ENCODE measurements at places on chromosomes 7 and 10.

- no peak for DNase-seq
These were observed 75.5 kb upstream of the CAPZA2 start for GRCh38 chr7:116786791-116787443.

GRCh38 chr7:148962440-148962822 lies 65.9 kb downstream of the PDIA4 start:
- no peak for DNase-seq

- DNase-seq: no peak
These were observed 95.3 kb upstream of the AOAH start for GRCh38 chr7:36819639-36820038.

DNA sequence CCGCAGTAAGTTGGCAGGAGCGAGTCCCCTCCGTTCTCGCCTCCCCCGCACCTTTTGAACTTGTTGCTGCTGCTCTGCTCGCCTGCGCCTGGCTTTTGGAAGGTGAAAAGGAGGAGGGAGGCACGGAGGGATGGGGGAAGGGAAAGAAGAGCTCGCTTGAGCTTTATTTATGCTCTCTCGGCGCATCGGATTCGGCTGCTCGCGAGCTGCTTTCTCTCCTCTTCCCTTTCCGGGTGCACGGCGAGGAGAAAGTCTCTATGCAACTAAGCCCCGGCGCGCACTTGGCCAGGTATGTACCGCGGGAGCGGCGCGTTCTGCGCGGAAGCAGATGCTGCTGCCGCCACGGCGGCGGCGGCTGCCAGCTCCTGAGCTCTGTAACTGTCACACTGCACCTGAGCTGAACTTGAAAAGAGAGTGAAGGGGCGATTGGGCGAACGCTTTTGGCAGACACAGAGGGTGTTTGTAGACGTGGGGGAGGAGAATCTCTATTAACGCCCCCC lies 551 bp downstream of the KCND2 start:
- no peak for DNase-seq

GRCh38 chr10:32446536-32447406 lies 831 bp downstream of the CCDC7 start:
- DNase-seq: no peak

DNA sequence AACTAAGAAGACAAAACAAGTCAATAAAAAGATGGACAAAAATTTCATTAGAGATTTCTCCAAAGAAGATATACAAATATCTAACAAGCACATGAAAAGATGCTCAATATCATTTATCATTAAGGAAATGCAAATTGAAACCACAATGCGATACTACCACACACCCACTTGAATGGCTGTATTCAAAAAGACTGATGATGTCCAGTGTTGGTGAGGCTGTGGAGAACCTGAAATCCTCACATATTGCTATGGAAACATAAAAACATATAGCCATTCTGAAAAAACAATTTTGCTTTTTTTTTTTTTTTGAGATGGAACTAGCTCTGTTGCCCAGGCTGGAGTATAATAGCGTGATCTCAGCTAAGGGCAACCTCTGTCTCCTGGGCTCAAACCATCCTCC lies 124.1 kb upstream of the LAMB4 start:
- DNase-seq: no peak

DNA sequence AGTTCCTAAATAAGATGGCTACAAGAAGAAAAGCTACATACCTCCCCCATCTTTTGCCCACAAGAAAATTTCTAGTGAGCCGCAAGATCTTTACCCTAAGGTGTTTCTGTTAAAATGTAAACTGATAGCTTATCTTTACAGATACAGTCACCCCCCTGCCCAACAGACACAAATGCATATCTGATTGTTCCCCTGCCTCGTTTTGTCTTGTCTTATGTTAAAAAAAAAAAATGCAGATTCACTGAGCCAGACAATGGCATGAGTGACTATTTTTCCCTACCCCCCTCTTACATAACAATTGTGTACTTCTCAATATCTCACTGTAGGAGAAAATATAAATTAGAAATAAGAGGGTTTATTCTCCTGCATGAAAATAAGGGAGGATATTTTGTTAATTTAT lies 8.5 kb downstream of the ZNF138 start:
- no peak for DNase-seq

DNA sequence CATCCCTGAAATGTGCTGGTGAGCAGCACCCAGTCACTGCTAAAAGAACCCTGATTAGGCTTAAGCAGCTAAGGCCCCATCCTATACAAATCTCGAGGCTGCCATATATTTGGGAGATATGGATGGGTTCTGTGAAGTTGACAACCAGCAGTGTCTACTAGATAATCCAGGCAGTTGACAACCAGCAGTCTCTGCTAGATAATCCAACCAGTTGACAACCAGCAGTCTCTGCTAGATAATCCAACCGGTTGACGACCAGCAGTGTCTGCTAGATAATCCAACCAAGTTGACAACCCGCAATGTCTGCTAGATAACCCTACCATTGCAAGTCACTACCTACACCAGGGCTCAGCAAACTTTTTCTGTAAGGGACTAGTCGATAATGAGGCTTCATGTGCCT lies 58.3 kb upstream of the KDM7A start:
- DNase-seq: no peak

DNA sequence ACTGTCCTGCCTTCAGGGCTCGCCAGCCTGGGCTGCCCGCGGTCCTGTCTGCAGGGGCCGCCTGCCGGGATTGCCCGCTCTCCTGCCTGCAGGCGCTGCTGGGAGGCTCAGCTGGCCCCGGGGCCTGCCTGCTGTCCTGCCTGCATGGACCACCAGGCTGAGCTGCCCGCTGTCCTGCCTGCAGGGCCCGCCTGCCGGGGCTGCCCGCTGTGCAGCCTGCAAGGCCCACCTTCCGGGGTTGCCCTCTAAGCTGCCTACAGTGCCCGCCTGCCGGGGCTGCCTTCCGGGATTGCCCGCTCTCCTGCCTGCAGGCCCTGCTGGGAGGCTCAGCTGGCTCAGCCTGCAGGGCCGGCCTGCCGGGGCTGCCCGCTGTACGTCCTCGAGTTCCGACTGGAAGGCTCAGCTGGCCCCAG lies 164.4 kb downstream of the GLRX3 start:
- peak; percentile 33 for DNase-seq

GRCh38 chr7:70667406-70667805 lies 464.5 kb upstream of the GALNT17 start:
- DNase-seq: no peak

- no peak for DNase-seq
These were observed 49.9 kb downstream of the COA1 start for GRCh38 chr7:43679210-43680068.

DNA sequence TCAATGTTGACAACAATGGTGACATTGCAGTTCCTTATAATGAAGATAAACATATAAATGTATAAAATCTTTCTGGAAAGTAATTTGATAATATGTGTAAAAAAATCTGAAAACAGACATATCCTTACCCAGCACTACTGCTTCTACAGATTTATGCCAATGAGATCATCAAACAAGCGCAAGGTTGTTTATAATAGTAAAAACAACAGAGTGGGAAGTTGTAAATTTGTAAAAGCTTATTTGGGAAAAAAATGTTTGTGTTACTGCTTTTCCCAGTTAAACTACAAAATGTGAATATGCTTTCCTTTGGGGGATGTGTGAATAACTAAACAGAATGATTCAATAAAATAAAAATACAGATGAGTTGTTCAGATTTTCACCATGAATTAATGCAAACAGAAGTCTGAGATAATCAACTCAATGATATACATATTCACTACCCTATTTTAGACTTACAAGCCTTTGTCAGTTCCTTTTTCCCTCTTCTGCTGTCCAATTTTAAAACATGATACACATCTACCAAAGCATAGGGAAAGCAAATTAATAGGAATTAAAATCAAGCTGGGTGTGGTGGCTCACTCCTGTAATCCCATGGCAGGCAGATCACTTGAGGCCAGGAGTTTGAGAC lies 82.1 kb downstream of the USP6NL start:
- no peak for DNase-seq

GRCh38 chr10:72335394-72336258 lies 19.1 kb downstream of the DNAJB12 start:
- no peak for DNase-seq

DNA sequence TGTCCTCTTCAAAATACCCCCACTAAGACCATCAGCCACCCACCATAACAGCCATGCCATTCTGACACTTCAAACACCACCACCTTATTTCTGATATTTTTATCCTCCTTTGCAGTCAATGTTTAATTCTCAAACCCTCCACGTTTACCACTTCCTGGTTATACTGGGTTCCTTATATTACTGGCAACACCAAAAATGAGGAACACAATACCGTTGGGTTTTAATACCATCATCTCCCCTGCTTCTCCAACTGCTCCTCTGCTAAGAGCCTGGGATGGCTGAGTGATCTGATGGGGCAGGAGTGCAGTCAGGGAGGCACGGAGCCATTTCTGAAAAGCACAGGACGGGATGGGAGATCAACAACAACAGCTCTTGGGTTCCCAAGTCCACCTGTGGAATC lies 140.5 kb downstream of the CHCHD3 start:
- no peak for DNase-seq

GRCh38 chr7:129748356-129749109 lies 137.0 kb downstream of the NRF1 start:
- no peak for DNase-seq

DNA sequence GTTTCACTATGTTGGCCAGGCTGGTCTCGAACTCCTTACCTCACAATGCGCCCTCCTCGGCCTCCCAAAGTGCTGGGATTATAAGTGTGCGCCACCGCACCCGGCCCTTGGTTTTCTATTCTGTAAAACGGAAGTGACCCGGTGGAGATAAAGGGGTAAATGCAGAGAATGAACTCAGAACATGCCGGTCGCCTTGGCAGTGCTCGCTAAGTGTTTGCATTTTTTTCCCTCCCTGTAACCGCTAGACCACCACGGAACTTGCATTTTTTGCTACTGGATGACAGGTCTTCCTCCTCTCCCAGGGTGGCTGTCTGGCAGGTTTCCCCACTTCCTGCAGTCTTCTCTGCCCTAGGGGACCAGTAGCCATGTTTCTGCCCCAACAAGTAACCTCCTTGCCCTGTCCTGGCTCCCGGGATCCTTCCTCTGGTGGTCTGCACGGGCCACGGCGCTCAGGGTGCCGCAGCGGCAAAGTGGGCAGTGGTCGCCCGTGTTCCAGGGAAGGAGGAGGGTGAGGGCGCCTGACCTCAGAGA lies 18.8 kb upstream of the GNA12 start:
- DNase-seq: no peak

DNA sequence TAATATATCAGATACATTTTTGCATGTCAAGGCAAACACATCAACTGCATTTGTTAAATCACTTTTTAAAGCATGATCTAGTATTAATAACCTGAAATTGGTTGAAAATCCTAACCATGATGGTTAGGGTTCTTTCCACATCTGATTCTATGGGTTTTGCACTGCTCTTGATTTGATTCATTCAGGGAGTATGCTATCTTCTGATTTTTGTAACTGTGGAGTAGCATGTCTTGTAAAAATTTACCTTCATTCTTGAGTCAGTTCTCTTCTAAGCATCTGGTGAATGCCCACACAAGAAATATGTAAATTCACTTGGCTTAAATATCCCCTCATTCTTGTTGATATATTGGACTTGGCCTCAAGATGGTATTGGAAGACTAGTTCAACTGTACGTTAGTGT lies 178.7 kb downstream of the KLF6 start:
- no peak for DNase-seq

DNA sequence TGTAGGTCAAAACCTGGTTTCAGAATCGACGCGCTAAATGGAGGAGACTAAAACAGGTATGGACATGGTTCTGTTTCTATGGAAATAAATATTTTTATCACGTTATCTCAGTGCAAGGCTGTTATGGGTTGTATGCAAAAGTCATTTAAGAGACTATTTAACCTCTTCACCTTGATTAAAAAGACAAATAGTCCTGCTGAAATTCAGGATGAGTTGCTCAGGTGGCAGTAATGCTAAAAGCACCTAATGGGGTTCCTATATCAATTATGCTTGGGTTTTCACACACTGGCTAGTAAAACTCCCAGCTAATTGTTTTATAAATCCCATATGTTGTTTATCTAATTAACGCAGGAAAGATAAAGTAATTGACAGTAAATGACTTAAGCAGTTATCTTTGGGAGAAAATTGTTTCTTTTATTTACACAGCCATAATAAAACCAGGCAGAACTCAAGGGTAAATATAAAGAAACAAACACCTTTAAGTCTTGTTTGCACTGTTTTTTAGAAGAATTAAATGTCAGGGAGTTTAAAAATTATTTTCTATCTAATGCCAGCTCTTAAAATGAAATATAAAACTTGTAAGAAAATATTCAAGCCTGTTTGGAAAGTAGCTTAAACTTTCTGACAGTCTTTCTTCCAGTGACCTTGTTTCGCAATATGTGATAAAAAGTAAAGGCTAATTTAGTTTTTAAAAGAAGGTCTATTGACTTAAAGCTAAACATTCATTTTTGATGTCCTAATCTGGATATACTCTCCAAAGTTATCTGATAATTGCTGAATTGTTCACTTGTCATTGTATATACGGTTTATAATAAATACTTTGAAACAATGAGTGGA lies 3.2 kb downstream of the HHEX start:
- DNase-seq: no peak

DNA sequence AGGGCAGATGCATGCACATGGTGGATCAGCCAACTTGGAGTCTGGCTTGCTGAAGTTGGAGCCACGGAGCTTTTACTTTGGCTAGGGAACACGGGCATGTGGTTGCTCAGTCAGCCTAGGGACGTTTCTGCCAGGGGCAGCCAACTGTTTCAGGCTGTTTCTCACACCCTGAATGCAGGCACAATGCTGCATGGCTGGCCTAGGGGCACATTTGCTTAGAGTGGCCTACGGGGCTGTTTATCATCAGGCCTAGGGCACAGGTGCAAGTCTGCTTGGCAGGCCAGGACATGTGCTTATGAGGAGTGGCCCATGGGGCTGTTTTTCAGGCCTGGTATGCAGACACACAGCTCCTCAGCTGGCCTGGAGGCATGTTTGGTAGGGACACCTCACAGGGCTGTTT lies 107.4 kb downstream of the GSAP start:
- no peak for DNase-seq

- DNase-seq: no peak
These were observed 172.7 kb downstream of the AGMO start for GRCh38 chr7:15389073-15389472.

DNA sequence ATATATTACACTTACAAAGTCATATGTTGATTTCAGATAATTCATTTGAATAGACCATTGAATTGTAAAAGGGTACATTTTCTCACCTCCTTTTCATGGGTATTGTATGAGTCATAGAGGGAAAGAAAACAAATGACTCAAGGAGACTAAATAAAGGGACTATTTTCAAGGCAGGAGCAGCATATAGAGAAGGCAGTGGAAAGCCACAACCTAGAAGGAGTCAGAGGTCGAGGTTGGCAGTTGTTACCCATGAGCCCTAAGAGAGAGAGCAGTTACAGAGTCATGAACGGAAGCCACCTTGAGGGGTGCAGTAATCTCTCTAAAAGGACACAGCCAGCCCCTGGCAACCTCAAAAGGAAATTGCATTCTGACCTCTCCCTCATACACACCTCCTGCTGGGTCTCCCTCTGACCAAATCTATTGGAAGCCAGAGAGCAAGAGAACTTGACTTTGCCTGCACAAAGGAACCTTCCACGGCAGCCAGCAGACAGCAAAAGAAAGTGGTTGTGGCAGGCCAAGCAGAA lies 137.9 kb downstream of the GRM8 start:
- DNase-seq: no peak

GRCh38 chr7:156475666-156476065 lies 164.9 kb upstream of the RNF32 start:
- DNase-seq: no peak

Data from hippocampal formation (tissue), 2 donors.